Neuronal stem cell (in vitro differentiated cells): ENCODE measurements at places on chromosomes 2 and 18.
A peak's percentile ranks its signal among the peaks of the same experiment; 100 is the strongest.

DNA sequence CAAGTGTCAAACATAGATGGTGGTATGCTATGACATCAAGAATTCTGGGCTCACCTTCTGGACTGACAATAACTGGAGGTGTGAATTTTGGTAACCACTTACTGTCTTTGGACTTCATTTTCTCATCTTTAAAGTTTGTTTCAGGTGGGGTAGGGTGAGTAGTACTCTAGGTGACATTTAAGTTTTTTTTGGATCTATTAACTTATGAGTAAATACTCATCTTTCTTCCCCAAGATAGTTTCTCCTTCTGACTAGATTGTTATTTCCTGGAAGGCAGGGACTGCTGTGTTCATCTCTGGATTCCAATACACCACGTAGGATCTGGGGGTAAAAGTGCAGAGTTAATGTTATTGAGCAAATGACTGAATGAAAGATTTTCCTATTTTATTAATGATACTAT, 55.9 kb downstream of the ICOS start:
- no peak overlapping the region for H3K27ac ChIP-seq
- no peaks in the 10 kb centered on the region for H3K27me3 ChIP-seq
- no peaks in the 10 kb centered on the region for H3K4me1 ChIP-seq

- H3K4me1 ChIP-seq = no peaks in the 10 kb centered on the region
- H3K4me3 ChIP-seq = no peak overlapping the region
- no peak for DNase-seq
- H3K27ac ChIP-seq = no peak overlapping the region
- H3K27me3 ChIP-seq = no peaks in the 10 kb centered on the region
Measured at GRCh38 chr2:209508255-209508654, 84.4 kb downstream of the MAP2 start.

GRCh38 chr18:9359796-9360195, 25.2 kb downstream of the TWSG1 start:
- H3K36me3 ChIP-seq = peaks cover 2% of the 10 kb centered on the region
- H3K4me1 ChIP-seq = no peaks in the 10 kb centered on the region
- no peak for DNase-seq
- no peak overlapping the region for H3K27ac ChIP-seq

GRCh38 chr18:41599466-41599865, 355.6 kb upstream of the PIK3C3 start:
- no peaks in the 10 kb centered on the region for H3K27me3 ChIP-seq
- H3K4me3 ChIP-seq = no peak overlapping the region
- H3K4me1 ChIP-seq = no peaks in the 10 kb centered on the region
- no peak for DNase-seq
- no peaks in the 10 kb centered on the region for H3K36me3 ChIP-seq
- H3K27ac ChIP-seq = no peak overlapping the region

- H3K4me3 ChIP-seq = no peak overlapping the region
- H3K27me3 ChIP-seq = peaks cover 2% of the 10 kb centered on the region
- no peaks in the 10 kb centered on the region for H3K4me1 ChIP-seq
- no peak overlapping the region for H3K27ac ChIP-seq
- H3K36me3 ChIP-seq = no peaks in the 10 kb centered on the region
Measured at GRCh38 chr18:62493033-62493862, 29.6 kb upstream of the ZCCHC2 start.

- no peaks in the 10 kb centered on the region for H3K4me1 ChIP-seq
- H3K36me3 ChIP-seq = no peaks in the 10 kb centered on the region
- no peak overlapping the region for H3K4me3 ChIP-seq
- H3K27me3 ChIP-seq = no peaks in the 10 kb centered on the region
Measured at GRCh38 chr2:28991021-28991420, 9.9 kb downstream of the TOGARAM2 start.

- no peak for DNase-seq
- H3K27me3 ChIP-seq = no peaks in the 10 kb centered on the region
- H3K4me3 ChIP-seq = peak overlapping the region; percentile 94
- peaks cover 11% of the 10 kb centered on the region for H3K4me1 ChIP-seq
- peaks cover 33% of the 10 kb centered on the region for H3K36me3 ChIP-seq
Measured at GRCh38 chr2:9423922-9424272, 443 bp downstream of the CPSF3 start.

GRCh38 chr2:12669036-12669435, 47.7 kb upstream of the TRIB2 start:
- H3K4me1 ChIP-seq = peaks cover 6% of the 10 kb centered on the region
- no peak for DNase-seq
- H3K27me3 ChIP-seq = no peaks in the 10 kb centered on the region

DNA sequence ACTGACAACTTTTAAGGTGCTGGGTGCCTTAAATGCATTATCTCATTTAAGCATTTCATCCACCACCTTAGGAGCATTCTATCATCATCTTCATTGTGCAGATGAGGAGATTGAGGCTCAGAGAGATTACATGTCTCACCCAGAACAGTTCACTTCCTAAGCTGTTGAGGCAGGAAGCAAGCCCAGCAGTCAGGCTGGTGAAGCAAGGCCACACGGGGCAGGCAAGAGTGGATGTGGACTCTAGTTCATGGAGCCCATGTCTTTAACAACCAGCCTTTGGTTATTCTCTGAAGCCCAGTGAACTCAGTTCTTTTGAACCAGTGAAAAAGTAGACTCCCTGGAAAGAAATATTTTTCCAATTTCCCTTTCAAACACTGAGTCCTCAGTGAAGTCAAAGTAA, 294.8 kb upstream of the MGAT5 start:
- H3K27me3 ChIP-seq = no peaks in the 10 kb centered on the region
- no peak overlapping the region for H3K27ac ChIP-seq
- no peak overlapping the region for H3K4me3 ChIP-seq
- DNase-seq = no peak
- no peaks in the 10 kb centered on the region for H3K36me3 ChIP-seq

DNA sequence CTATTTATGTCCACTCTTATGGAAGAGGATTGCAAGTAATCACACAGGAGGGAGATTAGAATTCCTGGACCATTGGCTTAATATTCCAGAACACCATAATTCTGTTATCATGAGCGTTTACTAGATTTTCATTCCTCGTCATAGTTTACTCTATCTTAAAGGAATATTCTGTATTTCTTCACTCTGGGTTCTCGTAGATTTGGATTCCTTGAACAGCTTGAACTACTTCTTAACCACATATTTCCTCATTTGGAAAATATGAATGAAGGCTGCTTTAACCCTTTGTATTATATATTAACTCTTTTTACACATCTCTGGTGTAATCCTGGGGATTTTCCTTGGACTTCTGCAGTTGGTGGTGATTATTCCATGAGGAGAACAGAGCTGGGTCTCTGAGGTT, 46.3 kb upstream of the CCBE1 start:
- no peak for DNase-seq
- no peaks in the 10 kb centered on the region for H3K36me3 ChIP-seq
- H3K4me3 ChIP-seq = no peak overlapping the region
- no peaks in the 10 kb centered on the region for H3K4me1 ChIP-seq
- no peaks in the 10 kb centered on the region for H3K27me3 ChIP-seq
- H3K27ac ChIP-seq = no peak overlapping the region

DNA sequence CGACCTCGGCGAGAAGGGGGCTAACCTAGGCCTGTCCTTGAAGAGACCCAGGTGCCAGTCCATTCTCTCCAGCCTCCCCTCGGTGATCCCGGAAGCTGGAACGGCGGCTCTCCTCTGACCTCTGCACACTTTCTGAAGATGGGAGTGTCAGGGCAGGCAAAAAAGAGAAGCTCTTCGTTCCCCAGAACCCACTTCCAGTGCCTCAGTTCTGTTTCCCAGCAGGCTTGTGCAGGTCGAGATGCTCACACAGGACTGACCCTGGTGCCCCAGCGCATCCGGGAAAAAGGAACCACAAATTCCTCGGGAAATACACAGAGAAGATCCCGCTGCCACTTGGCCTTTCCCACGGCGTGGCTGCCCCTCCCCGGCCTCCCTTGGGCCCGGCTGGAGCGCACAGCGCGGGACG, 681 bp upstream of the PTPN18 start:
- no peaks in the 10 kb centered on the region for H3K36me3 ChIP-seq
- H3K27ac ChIP-seq = no peak overlapping the region
- DNase-seq = no peak
- H3K4me1 ChIP-seq = peaks cover 22% of the 10 kb centered on the region

DNA sequence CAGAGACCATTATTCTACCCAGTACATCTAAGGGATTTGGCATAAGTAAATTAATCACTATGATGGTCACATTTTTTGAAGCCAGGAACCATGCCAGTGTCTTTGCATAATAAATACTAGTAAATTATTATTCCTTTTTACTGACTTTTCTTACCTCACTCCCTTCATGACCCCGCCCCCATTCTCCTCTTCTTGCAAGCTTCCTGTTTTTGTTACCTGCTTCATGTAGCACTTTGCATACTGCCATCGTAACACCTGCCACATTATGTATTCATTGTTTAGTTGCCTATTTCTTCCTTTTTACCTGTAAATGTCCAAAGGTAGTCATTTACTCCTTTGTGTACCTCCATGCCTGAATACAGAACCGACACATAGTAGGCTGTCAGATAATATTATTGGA, 309.5 kb downstream of the KIAA1328 start:
- no peak overlapping the region for H3K4me3 ChIP-seq
- H3K4me1 ChIP-seq = no peaks in the 10 kb centered on the region
- H3K36me3 ChIP-seq = no peaks in the 10 kb centered on the region
- no peak overlapping the region for H3K27ac ChIP-seq

DNA sequence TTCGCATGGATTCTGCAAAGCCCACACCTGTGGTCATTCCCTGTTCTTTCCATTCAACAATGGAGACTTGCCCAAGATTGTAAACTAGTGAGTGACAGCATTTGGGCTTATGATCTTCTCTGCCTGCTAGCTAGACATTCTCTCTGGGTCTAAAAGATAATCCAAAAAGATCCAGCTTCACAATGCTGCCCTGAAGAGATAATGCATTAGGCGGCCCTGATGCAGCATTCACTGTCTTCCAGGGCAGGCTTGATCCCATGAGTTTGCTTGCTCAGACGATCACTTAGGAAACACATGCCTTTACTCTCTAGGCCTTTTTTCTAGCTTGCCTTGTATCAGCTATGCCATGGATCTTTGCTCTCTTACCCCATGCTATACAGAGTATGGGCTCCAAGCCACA, 196.1 kb downstream of the SETBP1 start:
- H3K4me1 ChIP-seq = peaks cover 4% of the 10 kb centered on the region
- no peaks in the 10 kb centered on the region for H3K36me3 ChIP-seq
- no peak overlapping the region for H3K27ac ChIP-seq
- H3K4me3 ChIP-seq = no peak overlapping the region
- no peaks in the 10 kb centered on the region for H3K27me3 ChIP-seq
